Neural progenitor cell (in vitro differentiated cells): ENCODE measurements at places on chromosomes 16 and 17. TPM values are rescaled to one million over a fixed set of nuclear protein-coding genes. Genes with fewer than 3 reads are reported as not detected.
A peak's percentile ranks its signal among the peaks of the same experiment; 100 is the strongest.

- DNase-seq, result no peak
Observed at GRCh38 chr16:87996962-87997880, 46.0 kb downstream of the BANP start.

DNA sequence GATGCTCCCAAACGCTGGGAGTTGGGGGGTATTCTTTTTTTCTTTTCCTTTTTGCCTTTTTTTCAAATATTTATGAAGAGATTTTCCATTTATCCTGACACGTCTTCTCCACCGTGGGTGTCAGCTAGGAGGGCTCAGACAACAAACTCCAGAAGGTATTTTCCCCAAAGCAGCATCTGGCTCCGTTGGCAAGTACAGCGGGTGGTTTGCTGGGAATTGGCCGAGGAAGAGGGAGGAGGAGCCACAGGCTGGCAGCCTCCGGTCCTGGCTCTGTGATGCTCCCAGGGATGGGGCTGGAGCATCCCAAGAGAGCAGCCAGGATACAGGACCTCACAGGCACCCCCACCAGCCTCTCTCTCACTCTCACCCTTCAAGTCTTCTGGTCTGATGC is 10.9 kb upstream of the CACNG4 start:
- no peak for DNase-seq

DNA sequence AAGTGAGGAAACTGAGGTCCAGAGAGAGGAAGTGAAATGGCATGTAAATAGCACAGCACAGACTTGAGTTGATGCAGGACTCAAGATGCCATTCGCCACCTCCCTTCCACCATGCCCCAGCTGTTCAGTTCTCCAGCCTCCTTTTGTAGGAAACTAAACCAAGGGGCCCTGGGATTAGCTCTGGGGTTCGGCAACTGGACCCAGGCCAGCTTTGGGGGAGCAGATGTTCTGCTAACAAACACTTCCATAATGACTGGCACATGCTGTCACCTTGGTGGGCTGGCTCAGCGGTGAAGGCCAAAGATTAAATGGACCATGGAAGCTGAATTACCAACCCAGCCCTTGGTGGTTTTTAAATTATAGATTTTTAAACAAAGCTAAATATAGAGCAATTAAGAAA is 77.0 kb downstream of the IRX6 start:
- DNase-seq, result no peak

PABPN1L gene
- not detected in 2 replicates for total RNA-seq

DNA sequence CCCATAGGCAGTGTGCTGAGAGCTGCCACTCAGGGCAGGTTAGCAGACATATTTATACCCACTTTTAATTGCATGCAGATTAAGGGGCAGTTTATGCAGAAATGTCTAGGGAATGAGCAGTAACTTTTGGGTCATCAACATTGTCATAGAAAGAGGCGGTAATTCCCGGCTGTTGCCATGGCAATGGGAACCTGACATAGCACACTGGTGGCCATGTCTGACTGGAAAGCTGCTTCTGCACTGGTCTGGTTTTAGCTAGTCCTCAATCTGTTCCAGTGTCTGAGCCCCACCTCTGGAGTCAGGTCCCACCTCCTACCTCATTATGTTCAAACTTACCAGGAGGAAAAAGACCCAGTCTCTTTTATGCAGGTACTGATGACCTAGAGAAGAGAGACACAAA is 31.5 kb upstream of the TNRC6C start:
- DNase-seq, result no peak

DNA sequence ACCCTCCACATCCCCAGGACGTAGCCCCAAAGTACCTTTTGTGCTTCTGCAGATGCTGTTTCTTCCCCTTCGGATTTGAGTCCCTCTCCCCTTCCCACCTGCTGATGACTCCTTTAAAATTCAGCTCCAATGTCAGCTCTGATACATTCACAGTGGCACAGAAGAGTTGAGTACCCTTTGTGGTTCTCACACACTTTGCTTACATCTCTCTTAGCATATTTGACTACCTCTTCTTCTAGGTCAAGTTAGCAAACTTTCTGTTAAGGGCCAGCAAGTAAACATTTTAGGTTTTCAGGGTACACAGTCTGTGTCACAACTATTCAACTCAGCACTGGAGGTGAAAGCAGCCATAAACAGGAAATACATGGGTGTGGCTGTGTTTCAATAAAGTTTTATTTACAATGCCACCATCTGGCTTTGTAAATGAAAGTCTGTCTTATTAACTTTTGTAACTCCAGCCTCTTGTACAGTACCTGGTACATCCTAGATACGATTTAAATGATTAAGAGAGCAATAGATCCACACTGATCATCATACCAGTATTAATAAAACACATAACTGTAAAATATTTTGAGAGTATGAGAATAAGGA is 161.7 kb downstream of the SOX9 start:
- no peak for DNase-seq

DNA sequence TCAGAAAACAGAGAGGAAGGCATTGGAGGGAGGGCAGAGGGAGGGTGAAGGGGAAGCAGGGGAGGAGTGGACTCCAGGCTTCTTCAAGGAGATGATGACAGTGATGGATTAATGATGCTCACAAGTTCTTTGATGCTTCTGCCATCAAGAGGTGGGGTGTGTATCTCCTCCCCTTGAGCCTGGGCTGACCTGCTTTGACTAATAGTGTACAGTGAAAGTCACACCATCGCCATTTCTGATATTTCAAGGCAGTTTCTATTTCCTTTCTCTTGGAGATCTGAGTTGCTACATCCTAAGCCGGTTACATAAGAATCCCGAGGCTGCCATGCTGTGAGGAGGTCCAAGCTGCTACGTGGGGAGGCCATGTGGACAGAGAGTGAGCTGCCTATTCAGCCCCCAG is 312.5 kb downstream of the MAF start:
- no peak for DNase-seq

GRCh38 chr17:64773386-64773835 is 111.3 kb upstream of the SMURF2 start:
- DNase-seq, result no peak

- no peak for DNase-seq
Observed at GRCh38 chr17:27647765-27648164, 16.8 kb downstream of the LGALS9 start.

ATP2C2 gene
- 0.71 TPM in 1 of 2 replicates, not detected in the other for total RNA-seq

NEUROD2 gene
- total RNA-seq, result not detected in 2 replicates

C16orf90 gene
- not detected in 2 replicates for total RNA-seq

DNA sequence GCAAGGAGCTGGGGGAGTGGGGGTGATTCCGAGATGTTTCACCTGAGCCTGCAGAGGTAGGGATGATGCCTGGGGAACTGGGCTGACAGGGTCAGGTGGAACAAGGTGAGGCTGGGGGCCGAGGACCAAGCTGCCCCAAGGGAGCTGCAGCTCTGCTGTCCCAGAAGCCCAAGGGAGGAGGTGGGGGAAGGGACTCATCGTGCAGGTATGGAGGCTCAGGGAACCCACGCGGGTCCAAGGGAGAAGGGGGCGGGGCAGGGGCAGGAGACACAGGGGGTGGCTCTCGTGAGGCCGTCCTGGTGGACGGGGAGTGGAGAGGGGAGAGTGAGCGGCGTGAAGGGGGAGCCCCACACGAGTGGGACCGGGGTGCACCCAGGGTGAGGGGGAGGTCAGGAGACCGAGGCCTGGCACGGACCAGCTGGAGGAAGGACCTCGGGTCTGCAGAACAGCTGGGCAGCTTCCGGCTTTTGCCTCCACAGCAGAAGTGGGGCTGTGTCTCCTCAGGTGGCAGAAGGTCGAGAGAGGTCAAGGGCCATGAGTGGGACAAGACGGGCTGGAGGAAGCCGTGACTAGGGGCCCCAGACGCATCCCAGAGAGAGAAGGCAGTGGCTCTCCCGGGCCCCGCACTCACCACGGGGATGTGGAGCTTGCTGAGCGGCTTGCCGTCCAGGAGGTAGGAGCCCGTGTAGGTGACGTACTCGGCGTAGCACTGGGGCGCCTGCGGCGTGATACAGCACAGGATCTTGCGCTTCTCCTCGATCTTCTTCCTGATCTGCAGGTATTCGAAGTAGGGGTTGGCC is 61.1 kb downstream of the ZNF778 start:
- no peak for DNase-seq

- no peak for DNase-seq
Observed at GRCh38 chr17:82062076-82062983, 3.3 kb downstream of the DUS1L start.

DNA sequence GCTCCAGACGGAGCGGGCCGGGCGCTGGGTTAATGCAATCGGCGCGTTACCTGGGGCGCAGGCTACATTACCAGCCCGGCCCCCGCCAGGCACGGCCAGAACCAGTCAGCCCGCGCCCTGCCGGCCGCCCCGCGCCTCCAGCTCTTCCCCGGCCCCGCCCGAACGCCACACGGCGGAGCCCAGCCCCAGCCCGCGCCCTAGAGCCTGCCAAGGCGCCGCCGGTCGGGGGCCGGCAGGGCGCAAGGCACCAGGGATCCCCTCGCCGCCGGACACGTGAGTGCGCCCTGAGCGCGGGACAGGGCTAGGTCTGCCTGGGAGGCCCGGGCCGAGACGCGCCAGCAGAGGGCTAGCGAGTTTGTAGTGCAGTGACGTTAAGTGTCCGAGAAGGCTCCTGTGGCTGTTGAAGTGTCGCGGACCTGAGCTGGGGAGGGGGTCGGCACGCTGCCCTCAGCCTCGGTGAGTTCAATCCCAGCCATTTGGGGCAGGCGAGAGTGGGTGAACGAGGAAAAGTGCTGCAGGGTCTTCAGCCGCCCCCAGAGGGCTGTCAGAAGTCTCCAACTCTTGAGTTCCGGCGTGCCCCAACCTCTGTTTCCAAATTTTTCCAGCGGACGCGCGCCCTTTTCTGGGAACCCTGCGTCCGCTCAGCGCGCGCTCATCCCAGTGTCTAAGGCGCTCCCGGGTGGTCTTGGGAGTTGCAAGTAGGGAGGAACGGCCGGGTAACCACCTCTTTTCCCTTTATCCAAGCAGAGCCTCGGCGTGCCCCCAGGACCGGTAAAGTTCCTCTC is at the start of gene SLC6A2:
SLC6A2 (plus strand) TSS at position 92 of the 785 bp plus-strand sequence. CDS start 707 bp downstream, outside the sequence.
- DNase-seq, result peak; percentile 82
